HS-27A (cell line): ENCODE measurements at places on chromosomes 2 and 18.

GRCh38 chr2:12534646-12535263 lies 182.0 kb upstream of the TRIB2 start:
- DNase-seq = peak; percentile 99

- DNase-seq = no peak
Observed at GRCh38 chr2:10220045-10220901, 82.4 kb upstream of the HPCAL1 start.

DNA sequence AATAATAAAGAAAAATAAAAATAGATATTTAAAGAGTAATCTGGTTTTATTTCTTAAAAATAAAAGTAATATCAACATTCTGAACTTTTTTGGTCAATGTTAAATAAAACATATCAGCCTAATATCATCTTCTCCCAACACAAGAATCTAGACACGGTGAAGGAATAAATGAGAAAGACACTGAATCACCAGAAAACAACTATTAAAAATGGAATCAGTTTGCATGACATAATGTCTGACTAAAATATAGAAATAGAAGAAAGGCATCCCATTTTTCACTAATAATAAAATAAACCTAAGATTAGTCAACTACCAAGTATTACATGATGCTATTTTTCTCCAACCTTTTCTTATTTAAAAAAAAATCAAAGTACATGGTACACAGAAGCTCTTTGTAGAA lies 30.8 kb upstream of the TNFAIP6 start:
- no peak for DNase-seq

DNA sequence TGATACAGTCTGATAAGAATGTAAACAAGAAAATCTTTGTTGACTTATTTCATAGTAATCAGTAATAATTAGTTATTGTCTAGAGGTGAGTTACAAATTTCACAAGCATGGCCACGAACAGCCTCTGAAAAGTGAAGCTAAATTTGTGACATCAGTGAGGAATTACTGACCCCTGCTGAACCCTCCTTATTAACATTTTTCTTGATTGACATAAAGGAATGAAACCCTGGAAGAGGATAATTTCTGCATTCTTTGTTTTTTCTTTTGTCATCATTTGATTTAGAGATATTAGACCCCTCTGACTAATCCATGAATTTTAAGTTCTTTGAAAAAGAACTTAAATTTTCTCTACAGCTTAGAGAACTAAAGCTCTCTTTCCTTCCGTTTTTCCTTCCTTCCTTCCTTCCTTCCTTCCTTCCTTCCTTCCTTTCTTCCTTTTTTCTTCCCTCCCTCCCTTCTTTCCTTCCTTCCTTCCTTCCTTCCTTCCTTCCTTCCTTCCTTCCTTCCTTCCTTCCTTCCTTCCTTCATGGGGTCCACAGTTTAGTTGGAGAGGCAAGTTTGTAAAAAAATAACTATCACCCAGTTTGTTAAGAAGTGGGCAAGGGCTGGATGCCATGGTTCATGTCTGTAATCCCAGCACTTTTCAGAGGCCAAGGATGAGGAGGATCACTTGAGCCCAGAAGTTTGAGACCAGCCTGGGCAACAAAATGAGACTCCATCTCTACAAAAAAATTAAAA lies 387.0 kb downstream of the MTX2 start:
- no peak for DNase-seq

DNA sequence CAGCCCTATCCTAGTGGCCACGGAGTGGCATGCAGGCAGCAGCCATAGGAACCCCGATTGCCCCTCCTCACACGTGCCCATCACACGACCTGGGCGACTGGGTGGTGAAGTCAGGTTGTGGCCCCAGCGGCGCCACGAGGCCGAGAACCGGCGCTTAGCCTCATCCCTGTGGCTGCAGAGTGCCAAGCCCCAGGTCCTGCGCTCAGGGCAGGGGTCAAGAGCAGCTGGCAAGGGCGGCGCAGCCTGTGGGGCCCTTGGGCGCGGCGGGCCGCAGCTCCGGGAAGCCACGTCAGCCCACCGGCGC lies 73.3 kb downstream of the RPIA start:
- DNase-seq = no peak

DNA sequence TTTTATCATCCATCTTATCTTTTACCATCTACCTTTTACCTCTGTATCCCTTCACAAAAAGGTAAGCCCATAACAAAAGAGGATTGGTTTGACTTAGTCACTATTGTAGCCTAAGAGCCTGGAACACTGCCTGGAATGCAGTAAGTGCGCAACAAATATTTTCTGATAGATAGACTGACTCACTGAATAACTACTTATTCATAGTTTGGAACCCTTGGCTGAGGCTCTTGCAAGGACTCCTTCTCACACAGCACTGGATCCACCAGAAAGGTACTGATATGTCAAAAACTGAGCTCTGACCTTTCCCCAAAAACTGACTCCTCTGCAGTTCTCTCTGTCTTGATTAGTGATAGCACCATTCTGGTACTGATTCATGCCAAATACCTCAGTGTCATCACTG lies 426.7 kb downstream of the SETBP1 start:
- DNase-seq = no peak

DNA sequence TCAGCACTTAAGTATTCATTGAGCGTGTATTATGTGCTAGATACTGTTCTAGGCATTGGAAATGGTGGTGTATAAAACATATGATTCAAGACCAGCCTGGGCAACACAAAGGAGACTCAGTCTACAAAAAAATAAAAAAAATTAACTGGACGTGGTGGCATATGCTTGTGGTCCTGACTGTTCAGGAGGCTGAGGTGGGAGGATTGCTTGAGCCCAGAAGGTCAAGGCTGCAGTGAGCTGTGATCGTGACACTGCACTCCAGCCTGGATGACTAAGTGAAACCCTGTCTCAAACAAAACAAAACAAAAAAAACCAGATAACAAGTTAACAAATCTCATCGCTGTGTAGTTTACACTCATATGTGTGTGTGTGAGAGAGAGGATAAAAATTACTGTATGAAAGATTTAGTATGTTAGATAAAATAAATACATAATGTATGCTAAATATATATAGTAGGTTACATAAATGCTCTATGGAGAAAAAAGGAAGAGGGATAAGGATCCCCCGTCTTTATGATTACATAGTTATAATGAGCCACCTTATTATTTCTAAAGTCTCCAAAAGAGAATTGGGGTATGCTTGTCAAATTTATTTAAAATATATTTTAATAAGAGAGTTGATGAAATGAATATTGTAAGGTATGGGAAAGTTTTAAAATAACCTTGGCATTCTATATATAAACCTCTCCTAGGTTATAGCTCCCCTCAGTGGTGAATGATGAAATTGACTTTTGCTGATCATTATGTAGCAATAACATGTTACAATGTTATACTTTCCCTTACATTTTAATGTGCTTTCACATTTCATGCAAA lies 69.2 kb downstream of the EHBP1 start:
- DNase-seq = no peak

GRCh38 chr2:236545814-236546480 lies 23.7 kb upstream of the ACKR3 start:
- DNase-seq = no peak

DNA sequence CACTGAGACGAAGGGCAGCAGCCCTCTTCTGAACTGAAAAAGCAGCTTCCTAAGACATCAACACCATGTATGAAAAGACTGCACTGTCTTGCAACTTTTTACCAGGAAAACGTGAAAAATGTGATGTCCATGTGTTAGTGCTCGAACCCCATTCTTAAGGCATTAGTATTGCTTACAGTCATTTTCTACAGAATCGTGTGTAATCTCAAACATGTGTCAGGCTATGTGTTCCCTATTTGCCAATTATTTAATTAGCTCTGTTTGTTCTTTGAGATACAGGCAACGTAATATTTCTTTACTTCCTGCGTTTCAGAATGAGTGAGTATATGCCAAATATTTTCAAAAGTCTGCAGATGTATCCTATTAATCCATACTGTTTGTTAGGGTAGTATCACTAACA lies 307.7 kb upstream of the CCDC68 start:
- DNase-seq = no peak
